ENCODE measurements at places on chromosomes 2 and 18.

DNA sequence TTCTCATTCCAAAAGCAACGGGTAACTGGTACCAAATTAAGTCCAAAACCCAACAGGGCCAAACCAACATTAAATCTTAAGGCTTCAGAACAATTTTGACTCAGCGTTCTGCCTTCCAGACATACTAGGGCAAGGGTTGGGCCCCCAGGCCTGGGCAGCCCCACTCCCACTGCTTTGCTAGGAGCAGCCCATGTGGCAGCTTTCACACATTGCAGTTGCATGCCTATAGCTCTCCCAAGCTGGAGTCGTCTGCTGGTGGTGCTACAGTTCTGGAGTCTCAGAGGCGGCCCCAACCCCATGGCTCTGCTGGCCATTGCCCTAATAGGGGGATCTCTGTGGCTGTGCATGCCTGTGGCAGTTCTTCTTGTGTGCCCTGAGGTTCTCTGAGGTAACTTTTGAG lies 37.6 kb upstream of the CD226 start:
- DNase-seq, result no peak

GRCh38 chr2:231357931-231358330 lies 37.6 kb upstream of the B3GNT7 start:
- no peak for DNase-seq

DNA sequence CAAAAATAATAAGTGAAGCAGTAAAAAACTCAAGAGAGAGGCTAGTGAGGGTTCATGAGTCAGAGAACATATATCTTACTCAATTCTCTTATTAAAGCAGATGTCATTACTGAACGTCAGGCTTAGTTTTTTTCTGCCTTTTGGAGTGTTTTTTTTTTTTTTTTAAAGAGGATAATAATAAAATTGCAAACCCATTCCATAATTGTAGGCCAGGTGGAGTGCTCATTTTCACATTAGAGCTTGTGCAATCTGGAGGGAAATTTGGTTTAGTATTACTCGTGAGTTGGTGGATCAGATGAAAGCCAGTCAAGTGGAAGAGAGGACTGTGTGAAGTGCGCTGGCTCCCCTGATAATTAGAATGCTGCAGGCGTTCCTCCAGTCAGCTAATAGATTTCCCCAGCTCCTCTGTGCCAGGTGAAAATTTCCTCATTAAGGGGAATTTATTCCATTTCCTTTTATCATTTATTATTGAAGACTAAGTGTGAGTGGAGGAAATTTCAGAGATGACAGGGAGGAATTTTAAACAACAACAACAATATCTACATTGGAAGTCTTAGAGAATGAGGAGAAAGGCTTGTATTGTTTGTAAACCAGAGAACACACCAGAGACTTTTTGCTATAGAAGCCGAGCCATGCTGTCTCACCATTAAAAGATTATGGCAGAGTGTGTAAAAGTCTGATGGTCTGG lies 74.6 kb downstream of the CPS1 start:
- DNase-seq, result no peak

- peak; percentile 82 for DNase-seq
Measured at GRCh38 chr2:24456599-24457556, 34.2 kb upstream of the NCOA1 start.

- DNase-seq, result no peak
Measured at GRCh38 chr2:239911641-239912071, 113.5 kb downstream of the NDUFA10 start.

- DNase-seq, result no peak
Measured at GRCh38 chr2:204495381-204495780, 49.9 kb upstream of the PARD3B start.

GRCh38 chr2:27217173-27218121 lies at the start of gene CAD:
TSS of gene CAD (plus strand) at chr2:27217369. CDS start at chr2:27217552, 183 bp downstream.
- DNase-seq, result peak; percentile 80

DNA sequence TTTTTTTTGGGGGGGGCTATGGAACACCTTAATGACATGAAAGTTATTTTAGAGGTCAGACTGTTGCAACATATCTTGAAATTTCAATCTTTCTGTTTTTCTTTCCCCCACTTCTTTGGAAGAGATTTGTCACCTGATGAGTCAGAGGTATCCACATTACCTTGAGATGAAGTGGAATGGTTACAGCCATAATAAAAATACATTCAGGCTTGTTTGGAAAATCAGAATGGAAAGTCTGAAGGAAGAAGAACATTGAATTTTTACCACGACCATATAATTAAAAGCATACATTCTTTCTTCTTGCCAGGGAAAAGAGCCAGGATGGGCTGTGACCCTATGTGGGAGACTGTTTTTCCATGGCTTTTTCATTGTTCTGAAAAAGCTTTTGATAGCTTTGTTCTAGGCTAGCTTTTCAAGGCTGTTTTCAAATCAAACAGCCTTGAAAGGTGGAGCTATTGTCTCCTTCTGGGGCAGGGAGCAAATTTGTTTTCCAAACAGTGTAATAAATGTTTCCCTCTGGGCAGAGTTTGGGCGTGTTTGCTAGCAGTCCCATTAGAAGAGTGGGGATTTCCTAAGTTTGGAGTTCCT lies 2.3 kb upstream of the GTF3C3 start:
- DNase-seq, result peak; percentile 63

GRCh38 chr2:181063696-181064095 lies 83.3 kb downstream of the UBE2E3 start:
- no peak for DNase-seq

GRCh38 chr2:237306083-237306786 lies 107.7 kb downstream of the COL6A3 start:
- peak; percentile 80 for DNase-seq

- DNase-seq, result peak; percentile 31
Measured at GRCh38 chr2:61536180-61536571, 2.0 kb downstream of the XPO1 start.

- DNase-seq, result no peak
Measured at GRCh38 chr2:112491946-112492345, 10.0 kb downstream of the TTL start.

GRCh38 chr2:17877811-17878280 lies 621 bp upstream of the KCNS3 start:
- DNase-seq, result peak; percentile 19

GRCh38 chr2:168694866-168695265 lies 107.6 kb upstream of the NOSTRIN start:
- DNase-seq, result no peak

- DNase-seq, result peak; percentile 39
Measured at GRCh38 chr2:180449171-180449915, 442.2 kb upstream of the CWC22 start.

DNA sequence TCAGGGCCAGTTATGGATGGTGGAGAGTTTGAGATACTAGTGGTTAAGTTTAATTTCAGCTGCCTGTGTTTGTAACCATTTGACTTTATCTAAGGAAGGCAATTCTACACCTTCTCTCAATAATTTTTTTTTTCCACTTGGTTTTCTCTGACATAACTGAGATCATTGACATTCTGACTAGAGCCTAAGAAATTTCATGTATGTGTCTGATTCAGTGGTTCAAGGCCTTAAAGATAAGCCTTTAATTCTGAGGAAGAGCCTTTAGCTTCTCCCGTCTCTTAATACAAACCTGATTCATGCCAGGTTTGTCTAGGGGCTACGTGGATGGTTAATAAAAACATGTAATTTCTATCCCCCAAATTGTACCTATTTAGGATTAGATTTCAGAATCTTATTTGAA lies 971.4 kb downstream of the DPP10 start:
- no peak for DNase-seq

GRCh38 chr18:67742954-67743353 lies 226.4 kb upstream of the DSEL start:
- DNase-seq, result no peak

DNA sequence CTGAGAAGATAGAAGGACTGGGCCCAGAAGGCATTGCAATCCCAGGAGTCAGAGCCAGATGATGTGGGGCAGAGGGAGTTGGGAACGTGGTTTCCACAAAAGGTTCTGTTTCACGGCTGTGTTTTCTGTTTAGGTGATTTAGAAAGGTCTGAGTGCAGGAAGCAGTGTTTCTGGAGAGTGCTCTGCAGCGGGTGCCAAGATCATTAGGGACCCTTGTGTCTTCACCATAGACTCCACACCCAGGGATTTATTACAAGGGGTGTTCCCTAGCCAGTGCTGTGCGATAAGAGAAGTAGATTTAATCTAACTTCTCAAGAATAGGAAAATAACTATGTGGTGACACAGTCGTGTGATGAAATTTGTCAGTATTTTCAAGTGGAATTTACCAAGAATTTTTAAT lies 221.1 kb upstream of the TPO start:
- DNase-seq, result no peak

GRCh38 chr2:225797394-225797793 lies 397.9 kb downstream of the NYAP2 start:
- no peak for DNase-seq

DNA sequence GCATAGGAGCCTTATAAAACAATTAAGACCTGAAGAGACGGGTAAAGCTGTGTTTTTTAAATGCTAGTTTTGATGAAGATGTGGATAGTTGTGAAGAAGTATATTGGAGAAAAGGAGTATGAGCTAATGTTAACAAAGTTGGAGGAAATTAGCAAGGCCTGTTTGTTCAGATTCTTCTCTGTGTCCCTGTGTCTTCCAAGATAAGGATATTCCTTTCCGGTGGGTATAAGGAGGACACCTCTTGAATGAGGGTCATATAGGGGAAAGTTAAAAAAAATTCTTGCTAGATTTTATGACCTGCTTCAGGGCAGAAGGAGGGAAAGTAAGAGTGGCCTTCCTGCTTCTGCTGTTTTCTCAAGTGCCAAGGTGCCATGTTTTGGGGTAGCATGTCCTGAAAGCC lies 59.0 kb downstream of the CCDC68 start:
- no peak for DNase-seq

GRCh38 chr2:6812857-6813530 lies 52.7 kb downstream of the CMPK2 start:
- DNase-seq, result no peak

DNA sequence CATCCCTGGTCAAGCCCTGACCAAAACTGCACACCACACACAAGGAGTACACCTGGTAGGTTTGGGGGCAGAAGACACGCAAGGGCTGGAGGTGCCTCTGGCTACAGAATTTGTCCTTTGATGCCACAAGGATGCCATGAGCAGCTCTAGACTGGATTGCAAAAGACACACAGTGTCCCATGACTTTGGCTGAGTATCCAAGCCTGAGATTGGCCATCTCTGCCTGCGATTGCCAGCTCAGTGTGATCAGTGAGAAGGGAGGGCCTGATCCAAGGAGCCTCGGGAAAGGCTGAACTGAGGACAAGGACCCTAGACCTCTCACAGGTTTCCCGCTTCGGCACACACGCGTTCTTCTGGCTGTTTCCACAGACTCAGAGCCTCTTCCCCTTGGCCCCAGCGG lies 60.0 kb upstream of the FOSL2 start:
- DNase-seq, result no peak

GRCh38 chr2:101779656-101780055 lies 82.1 kb downstream of the MAP4K4 start:
- DNase-seq, result no peak

- no peak for DNase-seq
Measured at GRCh38 chr2:189076120-189076519, 101.9 kb downstream of the COL3A1 start.

- DNase-seq, result peak; percentile 15
Measured at GRCh38 chr2:104733226-104733943, 120.5 kb upstream of the POU3F3 start.

GRCh38 chr18:76401498-76401897 lies 93.5 kb downstream of the ZNF516 start:
- no peak for DNase-seq

GRCh38 chr2:1631292-1632001 lies 112.9 kb downstream of the PXDN start:
- DNase-seq, result no peak

- DNase-seq, result peak; percentile 59
Measured at GRCh38 chr2:174259981-174260380, 11.6 kb upstream of the OLA1 start.

DNA sequence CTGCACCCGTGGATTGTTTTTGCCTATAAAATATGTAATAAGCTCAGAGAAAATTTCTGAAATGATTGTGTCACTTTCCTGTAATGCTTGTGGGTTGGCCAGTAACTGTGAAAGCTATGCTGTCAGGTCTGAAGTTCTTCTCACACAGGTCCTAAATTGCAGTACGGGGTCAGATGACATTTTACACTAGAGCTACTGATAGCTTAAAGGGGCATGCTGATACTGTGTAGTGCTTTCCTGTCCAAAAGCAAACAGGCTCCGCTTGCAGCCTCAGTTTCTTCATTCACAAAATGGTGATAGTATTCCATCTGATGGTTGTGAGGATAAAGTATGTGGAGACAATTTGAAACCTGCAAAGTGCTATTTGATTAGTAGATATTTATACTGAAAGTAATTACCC lies 7.6 kb upstream of the FARSB start:
- DNase-seq, result no peak

- peak; percentile 14 for DNase-seq
Measured at GRCh38 chr2:49928551-49928950, 774.2 kb upstream of the FSHR start.

DNA sequence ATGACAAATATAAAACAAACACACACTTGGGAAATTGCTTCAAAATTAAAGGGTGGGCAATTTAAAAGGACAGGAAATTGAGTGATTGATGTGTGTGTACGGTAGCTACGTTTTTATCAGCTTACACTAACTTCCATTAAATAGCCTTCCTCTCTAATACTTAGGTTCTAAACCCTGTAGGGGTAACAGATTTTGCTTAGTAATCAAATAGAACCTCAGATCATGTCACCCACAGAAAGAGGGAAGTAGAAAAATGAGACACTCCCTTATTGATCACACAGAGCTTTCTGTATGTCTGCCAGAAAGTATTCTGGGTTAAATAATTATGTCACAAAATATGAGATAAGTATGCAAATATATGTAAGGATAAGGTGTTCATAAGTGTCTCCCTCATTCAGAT lies 93.3 kb downstream of the ICA1L start:
- DNase-seq, result no peak

GRCh38 chr2:32249731-32250236 lies 14.9 kb downstream of the NLRC4 start:
- no peak for DNase-seq

DNA sequence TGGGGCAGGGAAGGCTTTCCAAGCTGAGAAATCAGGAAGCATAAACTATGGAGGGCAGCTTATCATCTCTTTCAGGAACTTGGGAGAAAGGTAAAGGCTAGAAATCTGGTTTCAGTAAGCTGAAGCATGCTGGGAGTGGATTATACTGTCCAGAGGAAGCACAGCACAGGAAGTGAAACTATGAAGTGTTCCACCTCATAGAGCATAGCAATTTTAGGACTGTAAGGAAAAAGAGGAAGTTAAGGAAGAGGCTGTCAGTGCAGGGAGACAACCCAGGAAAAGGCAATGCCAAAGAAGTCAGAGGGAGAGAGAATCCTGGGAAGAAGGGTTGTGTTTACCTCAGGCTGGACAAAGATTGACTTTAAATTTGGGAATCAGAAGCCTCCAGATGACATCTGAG lies 51.9 kb downstream of the EFEMP1 start:
- no peak for DNase-seq
